ENCODE measurements at places on chromosomes 4 and X.
A peak's percentile ranks its signal among the peaks of the same experiment; 100 is the strongest.

DNA sequence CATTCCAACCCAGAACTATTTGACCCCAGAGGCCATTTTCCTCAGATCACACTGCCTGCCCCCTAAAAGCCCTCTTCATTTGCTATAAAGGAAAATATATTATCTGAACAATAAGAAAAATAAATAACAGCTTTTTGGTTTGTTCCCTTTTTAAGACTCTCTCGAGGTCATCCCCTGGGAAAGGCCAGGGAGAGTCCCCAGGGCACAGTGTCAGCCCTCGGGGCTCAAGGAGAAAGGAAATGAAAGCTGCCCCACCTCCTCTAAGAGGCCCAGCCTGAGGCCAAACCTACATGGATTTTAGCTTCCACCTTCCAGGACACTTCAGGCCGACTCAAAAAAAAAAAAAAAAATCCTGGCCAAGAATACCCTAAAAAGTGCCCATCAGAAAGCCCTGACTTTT lies 97.6 kb downstream of the SH3KBP1 start:
- DNase-seq: no peak

DNA sequence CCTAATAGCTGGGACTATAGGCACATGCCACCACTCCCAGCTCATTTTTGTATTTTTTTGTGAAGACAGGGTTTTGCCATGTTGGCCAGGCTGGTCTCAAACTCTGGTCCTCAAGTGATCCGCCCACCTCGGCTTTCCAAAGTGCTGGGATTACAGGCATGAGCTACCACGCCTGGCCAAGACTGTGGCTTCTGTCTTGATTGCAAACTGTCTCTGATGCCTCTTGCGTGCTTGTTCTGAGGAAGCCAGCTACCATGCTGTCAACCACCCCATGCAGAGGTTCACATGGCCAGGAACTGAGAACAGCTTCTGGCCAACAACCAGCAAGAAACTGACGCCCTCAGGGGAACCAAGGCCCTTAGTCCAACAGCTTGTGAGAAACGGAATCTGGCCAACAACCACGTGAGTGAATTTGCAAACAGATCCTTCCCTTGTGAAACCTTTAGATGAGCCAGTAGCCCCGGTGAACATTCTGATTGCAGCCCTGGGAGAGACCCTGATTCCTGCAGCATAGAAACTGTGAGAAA lies 71.2 kb downstream of the SUPT20HL2 start:
- no peak for DNase-seq

GRCh38 chrX:107565015-107565414 lies 63.3 kb upstream of the PRPS1 start:
- no peak for DNase-seq

- no peak for DNase-seq
Observed at GRCh38 chr4:127124919-127125318, 507.8 kb upstream of the INTU start.

GRCh38 chr4:185697488-185697887 lies 114.5 kb downstream of the SORBS2 start:
- DNase-seq: no peak

- DNase-seq: no peak
Observed at GRCh38 chrX:6291444-6291843, 62.8 kb upstream of the NLGN4X start.

DNA sequence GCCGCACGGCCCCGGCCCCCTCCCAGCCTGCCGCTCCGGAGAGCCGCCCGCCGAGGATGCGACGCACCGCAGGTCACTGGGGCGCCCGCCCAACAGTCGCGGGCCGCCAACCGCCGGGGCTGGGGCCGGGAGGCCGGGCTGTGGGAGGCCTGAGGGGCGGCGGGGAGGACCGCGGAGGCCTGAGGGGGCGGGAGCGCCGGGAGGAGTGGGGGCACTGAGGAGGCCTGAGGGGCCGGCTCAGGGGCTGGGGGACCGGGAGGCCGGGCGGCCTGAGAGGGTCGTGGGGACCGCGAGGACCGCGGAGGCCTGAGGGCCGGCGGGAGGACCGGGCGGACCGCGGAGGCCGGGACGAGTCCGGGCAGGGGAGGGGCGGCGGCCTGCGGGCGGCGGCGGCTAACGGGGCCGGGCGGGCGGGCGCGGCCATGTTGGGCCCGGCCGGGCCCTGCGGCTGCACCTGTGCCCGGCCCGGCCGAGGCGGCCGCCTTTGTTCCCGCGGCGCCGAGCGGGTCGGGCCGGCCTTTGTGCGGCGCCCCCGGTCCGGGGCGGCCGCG lies 353 bp downstream of the NSD2 start:
- no peak for DNase-seq

DNA sequence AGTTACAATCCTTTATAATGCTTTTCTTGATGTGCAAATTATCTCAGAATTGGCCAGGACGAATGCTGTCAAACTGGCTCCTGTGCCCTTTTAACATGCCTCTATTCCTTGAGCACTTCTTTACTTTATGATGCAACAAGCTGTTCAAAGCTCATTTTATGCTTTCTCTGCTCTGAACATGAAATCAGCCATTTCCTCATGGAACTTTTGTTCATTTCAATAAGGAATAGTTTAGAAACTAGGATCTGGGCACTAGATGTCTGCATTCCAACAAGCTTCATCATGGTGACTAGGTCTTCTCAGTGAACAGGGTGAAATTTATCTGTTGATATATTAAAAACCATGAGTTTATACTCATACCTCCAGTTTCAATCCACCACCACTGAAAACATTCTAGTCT lies 87.3 kb upstream of the TEX13A start:
- DNase-seq: no peak

- no peak for DNase-seq
Observed at GRCh38 chrX:153727123-153727931, 2.7 kb downstream of the ABCD1 start.

- DNase-seq: no peak
Observed at GRCh38 chr4:37400241-37400881, 155.8 kb downstream of the NWD2 start.

DNA sequence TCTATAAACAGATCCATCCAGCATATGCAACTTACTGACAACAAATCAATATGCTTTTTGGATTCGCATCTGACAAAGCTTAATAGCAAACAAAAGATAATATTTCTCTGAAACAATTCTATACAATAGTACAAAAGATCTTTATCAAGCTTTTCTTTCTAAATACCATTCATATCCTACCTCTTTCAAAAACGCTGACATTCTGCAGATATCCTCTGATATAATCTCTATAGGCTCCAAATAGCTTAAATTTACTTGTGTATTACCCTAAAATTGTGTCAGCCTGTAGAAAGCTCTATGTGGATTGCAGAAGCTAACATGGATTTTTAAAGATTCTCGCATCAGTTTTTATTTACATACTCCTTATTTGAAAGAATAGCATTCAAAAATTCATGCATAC lies 260.6 kb downstream of the GASK1B start:
- DNase-seq: no peak

GRCh38 chr4:99462875-99463464 lies 27.8 kb upstream of the ADH7 start:
- peak; percentile 55 for DNase-seq

- DNase-seq: peak; percentile 14
Observed at GRCh38 chrX:103398421-103398864, 22.1 kb downstream of the BEX3 start.

GRCh38 chrX:65480960-65481359 lies 53.6 kb downstream of the LAS1L start:
- DNase-seq: no peak

DNA sequence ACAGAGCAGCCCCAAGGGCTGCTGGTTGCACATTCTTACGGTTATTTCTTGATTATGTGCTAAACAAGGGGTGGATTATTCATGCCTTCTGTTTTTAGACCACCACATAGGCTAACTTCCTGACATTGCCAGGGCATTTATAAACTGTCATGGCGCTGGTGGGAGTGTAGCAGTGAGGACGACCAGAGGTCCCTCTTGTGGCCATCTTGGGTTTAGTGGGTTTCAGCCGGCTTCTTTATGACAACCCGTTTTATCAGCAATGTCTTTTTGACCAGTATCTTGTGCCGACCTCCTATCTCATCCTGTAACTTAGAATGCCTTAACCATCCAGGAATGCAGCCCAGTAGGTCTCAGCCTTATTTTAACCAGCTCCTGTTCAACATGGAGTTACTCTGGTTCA lies 212.4 kb upstream of the GRID2 start:
- DNase-seq: peak; percentile 49

DNA sequence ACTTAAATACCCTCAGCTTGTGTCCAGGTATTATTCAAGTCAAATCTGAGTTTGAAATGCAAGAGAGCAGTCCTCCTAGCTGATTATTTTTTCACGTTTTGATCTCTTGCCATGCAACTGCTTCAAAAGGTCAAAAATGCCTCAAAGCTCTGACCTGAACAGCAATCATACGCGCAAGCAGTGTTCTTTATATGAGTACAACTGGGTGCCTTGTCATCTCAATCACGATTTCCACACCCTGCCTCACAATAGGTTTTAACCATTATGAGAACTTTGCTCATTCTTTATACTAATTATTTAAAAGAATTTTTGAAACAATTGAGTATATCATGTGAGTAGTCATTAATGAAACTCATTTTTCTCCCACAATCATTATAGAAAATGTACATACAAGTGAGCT lies 649.1 kb downstream of the DMD start:
- no peak for DNase-seq

DNA sequence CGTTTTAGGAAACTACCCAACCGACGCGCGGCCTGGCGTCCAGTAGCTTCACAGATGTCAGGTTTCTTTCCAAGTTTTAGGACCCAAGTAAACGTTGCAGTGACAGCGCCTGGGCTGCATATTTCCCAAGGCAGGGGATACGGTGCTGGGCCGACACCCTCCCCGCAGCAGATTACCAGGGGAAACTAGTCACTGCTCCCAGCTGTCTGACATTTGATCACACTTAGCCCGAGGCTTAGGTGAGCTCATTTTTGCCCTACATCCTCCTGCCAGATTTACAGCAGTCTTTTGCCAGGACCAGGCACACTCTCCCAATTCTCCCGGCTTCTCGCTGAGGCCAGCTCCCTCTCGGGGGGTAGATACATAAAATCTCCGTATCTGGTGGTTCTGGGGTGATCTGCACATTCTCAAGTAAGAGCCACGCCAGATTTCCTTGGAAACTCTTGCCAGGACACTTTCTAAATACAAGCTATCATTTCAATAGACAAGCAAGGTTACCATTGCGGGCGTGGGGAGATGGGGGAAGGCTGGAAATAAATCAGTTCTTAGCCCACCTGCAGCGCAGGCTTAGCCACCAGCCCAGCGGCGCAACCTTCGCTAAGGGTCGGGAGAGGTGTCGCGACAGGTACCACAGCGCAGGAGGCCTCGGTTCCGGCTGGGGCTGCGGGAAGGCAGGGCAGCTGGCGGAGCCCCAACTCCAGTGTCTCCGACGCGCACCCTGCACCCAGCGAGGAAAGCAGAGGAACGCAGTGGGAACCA lies 2.5 kb upstream of the SOX3 start:
- DNase-seq: no peak

- DNase-seq: peak; percentile 30
Observed at GRCh38 chrX:18707426-18708049, at the start of gene PPEF1. Gene PPEF1 (plus strand): TSS chrX:18707645. CDS start chrX:18707781, 136 bp downstream.

- peak; percentile 51 for DNase-seq
Observed at GRCh38 chrX:19889582-19890342, 2.4 kb upstream of the SH3KBP1 start.

DNA sequence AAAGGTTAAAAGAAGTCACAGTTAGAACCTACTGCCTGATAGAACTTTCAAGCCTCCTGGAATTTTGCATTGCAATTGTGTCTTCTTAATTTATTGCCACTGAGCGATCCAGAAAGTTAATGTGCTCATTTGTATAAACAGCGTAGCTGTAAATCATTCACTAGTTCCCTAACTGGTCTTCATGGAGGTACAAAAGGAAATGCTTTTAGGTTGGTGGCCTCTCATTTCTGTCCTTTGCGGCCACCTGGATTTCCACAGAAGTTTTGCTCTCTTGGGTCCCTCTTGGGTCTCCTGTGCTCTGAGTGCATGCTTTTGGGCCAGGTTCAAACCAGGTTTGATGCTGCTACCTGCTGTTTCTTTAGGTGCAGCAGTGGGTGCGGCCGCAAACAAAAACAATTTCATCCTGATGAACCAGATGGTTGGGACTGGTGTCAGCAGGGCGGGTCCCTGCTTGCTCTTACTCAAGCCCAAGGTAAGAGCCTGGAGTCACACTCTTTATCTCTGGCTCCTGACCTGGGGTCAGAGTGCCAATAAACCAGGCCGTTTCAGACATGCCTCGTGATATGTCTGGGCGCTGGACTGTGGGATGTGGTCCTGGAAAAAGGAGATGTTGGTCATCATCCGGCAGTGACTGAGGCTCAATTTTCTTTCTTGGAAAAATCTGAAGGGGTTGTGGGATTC lies 270.1 kb downstream of the PTTG2 start:
- DNase-seq: no peak
